ENCODE measurements at places on chromosomes 2 and 18.

DNA sequence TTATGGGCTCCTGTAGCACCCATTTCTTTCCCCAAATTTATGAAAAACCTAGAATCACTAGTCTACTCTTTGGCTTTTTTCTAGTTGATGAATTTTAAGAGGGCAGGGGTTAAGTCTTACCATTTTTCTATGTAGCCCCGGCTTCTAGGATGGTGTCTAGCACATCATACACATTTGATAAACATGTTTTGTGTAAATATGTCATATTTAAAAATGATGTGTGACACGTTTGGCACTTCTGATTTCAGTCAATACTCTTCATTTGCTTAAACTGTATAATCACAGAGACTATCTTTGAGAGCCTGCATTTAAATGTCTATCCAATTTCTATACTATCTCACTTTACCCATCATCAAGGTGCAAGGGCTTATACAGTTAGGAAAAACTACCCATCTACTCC, 331.1 kb downstream of the TDRD15 start:
- DNase-seq = no peak

DNA sequence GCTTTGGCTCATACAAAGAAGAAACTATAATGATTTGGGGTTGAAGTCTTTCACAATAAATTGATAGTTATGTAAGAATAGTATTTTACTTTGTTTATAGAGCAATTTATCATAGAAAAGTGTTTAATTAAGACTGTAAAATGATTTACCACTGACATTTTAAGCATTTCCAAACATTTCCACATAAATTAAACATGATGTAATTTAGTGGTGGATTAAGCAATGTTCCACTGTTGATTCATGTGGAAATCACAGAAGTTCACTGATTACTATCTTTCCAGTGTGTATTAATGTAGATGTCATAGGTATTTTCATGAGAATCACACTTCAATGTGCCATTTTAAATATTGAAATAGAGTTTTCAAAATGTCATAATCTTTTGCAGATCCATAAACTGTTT, 40.1 kb upstream of the GRB14 start:
- DNase-seq = no peak

DNA sequence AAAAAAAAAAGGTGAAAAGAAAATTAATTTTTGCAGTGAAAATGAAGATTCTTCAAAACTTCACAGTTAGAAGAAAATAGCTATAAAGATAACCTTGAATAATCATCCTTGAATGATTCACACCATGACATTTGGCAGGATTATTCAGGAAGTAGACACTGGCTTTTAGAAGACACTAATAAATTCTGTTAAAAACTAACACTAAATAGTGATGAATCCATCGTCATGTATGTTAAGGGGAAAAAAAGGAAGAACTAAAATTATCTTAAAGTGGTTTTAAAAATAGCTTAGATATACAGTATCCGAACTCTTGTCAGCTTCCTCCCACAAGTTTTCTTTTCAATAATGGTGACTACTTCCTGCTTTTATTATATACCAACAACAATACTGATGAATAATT, 10.2 kb downstream of the USP37 start:
- no peak for DNase-seq

DNA sequence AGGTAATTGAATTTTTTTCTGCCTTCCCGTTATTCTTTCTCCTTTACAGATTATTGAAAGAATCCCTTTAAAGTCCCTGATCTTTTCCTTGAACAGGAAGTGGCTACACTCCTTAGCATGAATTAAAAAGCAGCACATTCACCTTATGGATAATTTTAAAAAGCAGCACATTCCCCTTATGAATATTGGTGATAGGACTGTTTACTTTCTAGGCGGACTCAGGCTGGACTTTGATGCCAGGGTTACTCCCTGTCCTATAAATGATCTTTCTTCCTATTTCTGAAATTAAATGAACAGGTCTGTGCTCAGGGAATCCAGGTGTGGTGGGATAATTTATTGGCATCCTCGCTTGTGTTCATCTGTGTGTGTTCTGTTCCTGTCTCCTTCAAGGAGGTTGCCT, 226.0 kb downstream of the DCDC2C start:
- DNase-seq = no peak

- no peak for DNase-seq
Measured at GRCh38 chr2:132384491-132385151, 32.0 kb upstream of the GPR39 start.

- DNase-seq = no peak
Measured at GRCh38 chr18:68438536-68438935, 276.4 kb downstream of the TMX3 start.

DNA sequence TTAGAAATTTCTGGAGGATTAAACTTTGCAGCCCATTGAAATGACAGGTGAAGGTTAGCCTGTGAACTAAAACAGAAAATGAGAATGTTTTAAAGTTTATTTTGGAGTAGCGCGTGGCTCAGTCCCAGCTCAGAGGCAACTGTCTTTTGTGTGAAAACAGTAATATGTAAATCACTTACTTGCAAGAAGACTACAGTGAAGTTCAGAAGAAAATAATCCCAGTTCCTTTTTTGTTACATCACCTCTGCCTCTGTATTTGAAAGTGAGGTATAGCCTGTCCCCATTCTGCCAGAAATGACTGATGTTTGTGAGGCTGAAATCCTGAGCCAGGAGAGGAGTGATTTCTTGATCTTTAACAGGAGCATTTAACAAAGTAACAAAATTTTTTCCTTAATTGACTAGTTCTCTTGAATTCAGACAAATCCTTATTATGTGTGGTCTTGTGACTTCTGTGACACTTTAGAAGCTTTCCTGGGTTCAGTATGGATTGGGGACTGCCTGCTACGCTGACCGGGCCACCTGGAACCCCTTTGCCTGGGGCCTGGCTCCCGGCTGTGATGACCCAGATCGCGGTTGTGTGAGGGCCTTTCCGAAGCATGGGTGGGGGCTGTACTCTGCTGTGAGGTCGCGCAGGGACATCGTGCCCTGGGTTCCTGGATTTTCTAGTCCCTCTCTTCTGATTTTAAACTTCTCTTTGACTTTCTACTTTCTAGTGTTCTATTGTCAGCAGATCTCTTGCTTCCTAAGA, 24.3 kb downstream of the TRAPPC12 start:
- no peak for DNase-seq
